Stimulated activated CD4-positive, alpha-beta T cell treated with anti-CD3 and anti-CD28 coated beads, TNF-alpha, amount 100 ng/mL, for 1 hour (primary cell): ENCODE measurements at places on chromosomes 7 and 10.

DNA sequence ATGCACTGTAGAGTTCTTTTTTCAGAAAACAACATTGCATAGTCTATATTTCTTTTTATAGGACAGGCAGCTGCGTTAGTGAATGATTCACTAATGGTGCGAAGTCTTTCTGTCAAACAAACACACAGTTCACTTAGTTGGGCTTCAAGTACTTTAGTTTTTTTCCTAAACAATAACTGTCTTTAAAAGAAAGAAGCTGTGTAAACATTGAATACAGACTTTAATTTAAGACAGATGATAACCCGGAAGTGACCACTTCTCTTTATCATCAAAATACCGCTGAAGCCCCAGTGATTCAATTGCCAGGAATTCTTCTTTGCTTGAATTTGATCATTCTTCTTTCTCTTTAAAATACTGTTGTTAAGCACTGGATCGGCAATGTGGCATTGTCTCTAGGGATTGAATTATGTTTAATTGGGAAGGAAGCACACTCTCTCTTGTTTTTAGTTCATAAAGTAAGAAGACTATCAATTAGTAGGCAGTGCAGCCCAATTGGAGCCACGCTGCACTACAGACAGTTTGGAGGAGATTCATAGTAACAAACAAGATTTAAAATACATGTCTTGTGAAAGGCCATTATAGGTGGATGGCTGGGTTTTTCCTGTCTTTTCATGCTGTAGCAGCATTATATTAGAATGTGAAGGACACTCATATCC is 30.4 kb downstream of the CNTNAP2 start:
- no peak for DNase-seq

DNA sequence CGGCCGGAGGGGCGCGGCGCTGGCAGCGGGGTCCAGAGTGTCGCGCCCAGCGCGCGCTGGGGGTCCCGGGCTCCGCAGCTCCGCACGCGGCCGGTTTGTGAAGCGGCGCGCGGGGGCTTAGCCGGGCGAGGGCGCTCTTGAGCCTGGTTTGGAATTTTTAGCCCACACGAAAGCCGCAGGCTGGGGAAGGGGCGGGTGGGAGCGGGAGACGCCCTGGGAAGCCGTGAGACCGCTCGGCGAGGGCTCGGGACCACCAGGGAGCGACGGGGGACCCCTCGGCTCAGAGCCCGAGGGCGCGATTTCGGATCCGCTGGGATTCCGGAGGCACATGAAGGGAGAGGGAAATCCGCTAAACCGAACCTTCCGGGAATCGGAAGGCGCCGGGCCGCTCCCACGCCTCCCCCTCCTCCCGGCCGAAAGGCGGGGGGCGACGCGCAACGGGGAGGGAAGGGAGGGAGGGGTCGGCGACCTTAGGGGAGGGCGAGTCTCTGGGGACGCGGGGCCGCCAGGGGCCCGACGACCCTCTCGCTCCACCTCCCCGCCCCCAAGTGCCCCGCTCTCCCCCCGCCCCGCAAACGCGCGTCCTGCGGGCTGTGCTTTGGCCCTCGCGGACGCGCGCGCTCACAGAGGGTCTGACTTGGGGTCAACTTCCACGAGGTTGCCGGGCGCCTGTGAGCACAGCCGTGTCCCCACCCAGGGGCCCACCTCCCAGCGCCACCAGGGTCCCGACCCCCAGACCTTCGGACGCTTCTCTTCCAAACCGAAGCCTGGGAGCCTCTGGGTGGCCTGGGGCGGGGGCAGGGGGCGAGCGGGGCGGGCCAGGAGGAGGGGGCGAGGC is 5.1 kb upstream of the ELFN1 start:
- DNase-seq = peak; percentile 61

DNA sequence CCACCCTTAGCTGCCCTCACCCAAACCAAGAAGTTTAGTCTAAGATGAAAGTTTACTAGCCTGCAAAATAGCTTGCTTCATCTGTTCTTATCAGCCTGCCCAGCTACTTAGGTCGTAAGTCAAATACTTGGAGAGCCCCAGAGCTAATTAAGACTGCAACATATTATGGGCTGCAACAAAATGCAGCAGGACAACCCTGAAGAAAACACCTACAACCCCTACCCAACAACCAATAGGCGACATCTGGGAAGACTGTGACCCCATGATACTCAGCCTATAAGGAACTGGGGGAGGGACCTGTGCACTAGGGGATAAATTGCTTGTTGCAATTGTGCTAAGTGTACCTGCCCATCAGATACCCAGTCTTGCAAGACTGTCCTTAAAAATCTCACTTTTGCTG is 64.1 kb downstream of the LYZL2 start:
- DNase-seq = no peak

DNA sequence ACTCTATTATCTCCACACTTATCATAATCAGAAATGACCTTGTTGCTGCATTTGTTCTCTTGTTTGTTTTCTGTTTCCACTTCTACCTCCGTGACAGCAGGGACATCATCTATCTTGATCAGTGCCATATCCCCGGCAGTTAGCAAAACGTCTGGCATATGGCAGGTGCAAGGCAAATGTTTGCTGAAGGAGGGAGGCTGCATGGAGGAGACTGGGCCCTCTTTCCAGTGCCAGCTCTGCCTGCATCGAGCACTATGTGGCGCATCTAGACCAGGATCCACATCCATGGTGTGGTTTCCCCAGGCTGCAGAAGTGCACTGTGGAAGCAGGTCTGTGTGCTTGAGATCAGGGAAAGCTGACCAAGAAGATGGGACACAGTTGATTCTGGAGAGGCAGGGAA is 181.2 kb downstream of the KCNMA1 start:
- DNase-seq = no peak

GRCh38 chr7:40418983-40419382 is 284.2 kb downstream of the SUGCT start:
- DNase-seq = no peak

DNA sequence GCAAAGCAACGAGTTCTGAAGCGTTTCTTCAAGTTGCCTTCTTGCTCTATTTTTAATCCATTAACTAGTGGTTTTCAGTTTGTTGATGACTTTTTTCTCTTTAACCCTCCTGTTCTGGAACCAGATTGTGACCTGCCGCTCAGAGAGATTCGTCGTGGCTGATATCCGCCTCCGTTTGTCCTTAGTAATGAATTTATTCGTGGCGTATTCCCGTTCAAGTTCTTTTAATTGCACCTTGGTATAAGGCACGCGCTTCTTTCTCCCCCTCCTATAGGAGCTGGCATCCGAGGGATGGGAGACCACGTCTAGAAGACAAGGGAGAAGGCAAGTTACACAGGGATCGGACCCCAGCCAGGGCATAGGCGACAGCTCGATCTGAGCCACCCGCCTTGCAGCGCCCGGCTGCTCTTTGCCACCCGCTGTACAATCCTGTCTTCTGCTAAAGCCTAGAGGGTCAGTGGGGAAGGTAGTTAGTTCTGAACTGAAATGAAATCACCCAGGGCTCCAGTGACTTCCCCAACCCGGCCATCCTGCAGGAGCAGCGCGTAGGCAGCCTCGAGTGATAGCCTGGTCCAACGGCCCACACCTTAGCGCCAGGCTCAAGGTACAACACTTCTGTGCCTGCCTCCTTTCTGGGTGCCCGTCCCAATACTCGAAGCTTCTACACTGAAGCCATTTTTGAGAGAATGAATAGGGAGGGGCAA is 1.6 kb downstream of the HOXA13 start:
- no peak for DNase-seq

DNA sequence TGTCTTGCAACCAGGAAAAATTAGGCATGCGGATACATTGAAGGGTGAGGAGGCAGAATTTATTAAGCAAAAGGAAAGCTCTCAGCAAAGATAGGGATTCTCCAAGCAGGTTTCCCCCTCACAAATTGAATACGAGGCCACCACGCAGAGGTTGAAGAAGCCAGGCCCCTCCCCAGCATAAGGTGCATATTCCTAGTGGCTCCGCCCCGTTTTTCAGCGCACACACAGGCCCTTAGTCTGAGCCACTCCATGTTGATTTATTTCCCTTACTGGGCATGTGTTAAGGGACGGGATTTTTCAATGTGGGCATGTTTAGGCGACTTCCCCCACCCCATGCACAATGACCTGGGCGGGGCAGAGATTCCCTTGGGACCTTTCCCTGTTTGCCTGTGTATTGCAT is 24.9 kb downstream of the PPP2R2D start:
- DNase-seq = no peak

DNA sequence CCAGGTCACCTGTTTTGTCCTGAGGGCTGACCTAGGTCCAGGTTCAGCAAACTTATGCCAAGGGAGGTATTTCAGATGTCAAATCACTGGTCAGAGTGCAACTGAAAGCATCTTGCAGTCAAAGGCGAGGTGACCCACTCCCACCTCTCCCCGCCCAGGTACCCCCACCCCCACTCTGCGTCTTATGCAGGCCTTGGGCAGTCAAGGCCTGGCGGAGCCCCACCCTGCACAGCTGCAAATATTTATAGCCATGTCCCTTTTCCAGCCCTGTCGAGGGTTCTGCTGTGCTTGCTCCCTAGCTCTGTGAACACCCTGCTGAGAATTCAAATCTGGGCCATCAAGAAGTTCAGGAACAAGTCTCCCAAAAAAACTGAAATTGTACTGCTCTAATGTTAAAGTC is 40.6 kb upstream of the BMPR1A start:
- no peak for DNase-seq

DNA sequence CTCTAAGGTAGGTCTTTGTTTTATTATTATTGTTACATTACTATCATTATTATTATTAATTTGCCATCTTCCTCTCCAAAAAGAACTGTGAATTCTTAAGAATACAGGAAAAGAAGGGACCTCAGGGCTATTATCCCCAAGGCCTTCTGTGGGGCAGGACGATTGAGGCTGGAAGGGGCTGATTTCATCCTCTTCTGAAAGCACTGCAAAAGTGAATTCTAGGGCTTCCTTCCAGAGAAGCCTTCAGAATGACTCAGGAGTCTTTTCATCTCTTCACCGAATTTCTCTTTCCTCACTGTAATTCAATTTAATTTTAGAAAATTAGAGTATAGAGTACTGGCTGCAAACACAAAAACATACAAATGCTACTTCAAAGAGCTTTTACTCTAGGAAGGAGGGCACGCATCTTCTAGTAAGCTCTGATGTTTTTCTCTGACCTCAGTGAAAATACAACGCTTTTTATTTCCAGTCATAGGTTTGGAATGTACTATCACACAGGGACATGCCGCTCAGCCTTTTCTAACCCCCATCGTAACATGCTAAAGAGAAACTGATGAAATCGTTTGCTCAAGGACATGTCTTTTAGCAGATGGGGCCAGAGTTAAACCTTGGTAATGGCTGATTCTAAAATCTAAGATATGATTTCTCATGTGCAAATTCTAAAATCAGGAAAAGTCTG is 280.2 kb upstream of the PITRM1 start:
- DNase-seq = no peak

- DNase-seq = no peak
Observed at GRCh38 chr10:20970044-20970443, 72.9 kb upstream of the NEBL start.

- DNase-seq = no peak
Observed at GRCh38 chr10:51653025-51653424, 46.4 kb downstream of the CSTF2T start.

- no peak for DNase-seq
Observed at GRCh38 chr7:17625043-17625442, 315.3 kb downstream of the SNX13 start.

- DNase-seq = no peak
Observed at GRCh38 chr7:128879939-128880746, 17.5 kb downstream of the ATP6V1F start.

GRCh38 chr7:52715701-52716100 is 319.7 kb upstream of the POM121L12 start:
- DNase-seq = no peak

- no peak for DNase-seq
Observed at GRCh38 chr10:71079761-71080380, 132.5 kb upstream of the UNC5B start.
